ENCODE measurements at places on chromosomes 16 and 17.

DNA sequence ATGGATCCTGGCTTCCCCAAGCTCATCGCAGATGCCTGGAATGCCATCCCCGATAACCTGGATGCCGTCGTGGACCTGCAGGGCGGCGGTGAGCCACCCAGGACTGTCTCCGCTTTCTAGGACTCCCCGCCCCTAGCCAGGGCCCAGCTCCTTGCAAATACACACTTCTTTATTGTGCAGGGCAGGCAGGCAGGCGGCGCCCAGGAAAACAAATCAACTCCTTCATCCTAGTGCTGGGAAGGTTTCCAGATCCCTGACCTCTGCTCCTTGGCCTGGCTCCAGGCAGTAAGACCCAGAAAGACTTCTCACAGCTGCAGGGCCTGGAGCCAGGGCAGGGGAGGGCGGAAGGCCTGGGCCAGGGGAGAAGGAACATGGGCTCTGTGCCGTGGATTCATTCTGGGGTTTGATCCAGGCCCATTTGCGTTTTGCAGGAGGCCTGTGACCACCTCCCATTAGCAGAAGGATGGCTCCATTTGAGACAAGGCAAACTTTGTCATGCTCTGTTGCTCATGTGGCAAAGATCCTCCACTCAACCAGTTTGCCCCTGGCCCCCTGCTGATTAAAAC is 6.0 kb upstream of the LPCAT2 start:
- no peak for DNase-seq

GRCh38 chr16:58582971-58583765 is 46.5 kb downstream of the CNOT1 start:
- DNase-seq: no peak

- no peak for DNase-seq
These were observed 57.4 kb upstream of the GRIN2A start for GRCh38 chr16:10239640-10240039.

DNA sequence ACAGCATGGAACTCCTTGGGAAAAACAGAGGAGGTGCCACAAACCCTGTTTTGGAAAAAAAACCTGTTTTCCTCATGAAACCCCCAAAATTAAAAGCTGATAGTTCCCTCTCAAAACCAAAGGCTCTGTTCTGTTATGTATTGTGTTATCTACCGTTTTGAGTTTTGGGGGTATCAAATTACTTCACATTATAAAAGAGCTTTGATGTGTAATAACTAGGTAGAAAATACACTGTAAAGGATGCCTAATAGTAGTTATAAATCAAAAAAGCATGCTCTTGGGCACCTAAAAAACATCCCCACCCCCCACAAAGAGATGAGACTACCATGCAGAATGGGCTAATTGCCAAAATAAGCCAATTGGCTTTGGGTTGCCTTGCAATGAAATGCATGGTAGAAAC is 30.8 kb downstream of the C16orf54 start:
- DNase-seq: no peak

- DNase-seq: no peak
These were observed 5.2 kb upstream of the RGS9 start for GRCh38 chr17:65131946-65132345.

- no peak for DNase-seq
These were observed 7.8 kb downstream of the HSD17B2 start for GRCh38 chr16:82042846-82043245.

DNA sequence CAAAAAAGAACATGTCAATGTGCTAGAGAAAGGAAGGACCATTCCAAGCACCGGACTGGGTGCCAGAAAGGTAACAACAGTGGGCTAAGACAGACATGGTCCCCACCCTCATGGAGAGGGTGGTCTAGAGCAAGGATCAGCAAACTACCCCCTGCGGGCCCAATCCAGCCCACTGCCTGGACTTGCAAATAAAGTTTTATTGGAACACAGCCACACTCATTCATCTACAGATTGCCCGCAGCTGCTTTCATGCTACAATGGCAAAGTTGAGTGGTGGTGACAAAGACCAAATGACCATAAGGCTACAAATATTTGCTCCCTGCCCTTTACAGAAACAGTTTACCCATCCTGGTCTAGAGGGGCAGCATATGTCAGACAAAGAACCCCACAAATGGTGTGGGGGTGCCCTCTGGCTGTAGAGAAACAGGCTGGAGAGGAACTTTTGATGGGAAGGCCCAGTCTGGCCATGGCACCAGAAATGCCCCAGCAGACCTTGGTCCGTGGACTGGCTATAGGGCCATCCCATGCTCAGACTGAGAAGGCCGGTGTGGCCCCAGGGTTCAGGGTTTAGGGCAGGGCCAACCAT is 15.2 kb downstream of the CDH5 start:
- DNase-seq: no peak

DNA sequence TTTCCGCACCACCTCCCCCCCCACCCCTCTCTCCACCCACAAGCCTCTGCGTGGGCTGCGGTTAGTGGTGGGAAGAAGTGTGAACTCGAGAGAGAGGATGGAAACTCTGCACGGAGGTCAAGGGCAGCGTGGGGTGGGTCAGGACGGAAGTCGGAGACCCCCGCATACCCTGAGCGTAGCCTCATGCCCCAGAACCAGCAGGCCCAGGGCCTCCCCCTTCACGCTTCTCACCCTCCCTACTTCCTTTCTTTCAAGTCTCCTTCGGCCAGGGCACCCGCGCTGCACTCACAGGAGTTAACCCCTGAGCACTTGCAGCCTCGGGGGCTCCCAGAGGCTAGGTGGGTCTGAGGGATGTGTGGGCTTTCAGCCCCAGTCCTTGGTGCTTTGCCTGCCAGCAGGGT is 9.2 kb downstream of the TBKBP1 start:
- DNase-seq: no peak

- DNase-seq: no peak
These were observed 13.0 kb downstream of the SPIRE2 start for GRCh38 chr16:89841275-89841674.

DNA sequence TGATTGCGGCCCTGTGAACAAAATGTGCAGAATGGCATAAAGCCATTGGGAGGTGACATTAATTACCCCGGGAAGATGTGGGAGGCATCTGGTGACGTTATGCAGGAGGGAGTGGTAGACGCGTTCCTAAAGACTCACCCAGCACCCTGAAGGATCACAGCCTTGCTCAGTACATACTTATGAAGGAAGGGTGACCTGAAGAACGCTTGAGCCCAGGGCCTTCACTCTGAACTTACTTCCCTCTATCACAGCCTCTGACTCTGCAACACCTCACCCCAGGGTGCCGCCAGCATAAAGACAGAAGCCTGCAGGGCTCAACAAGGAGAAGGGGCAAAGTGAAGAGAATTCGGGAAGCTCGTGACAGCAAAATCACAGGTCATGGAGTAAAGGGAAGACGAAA is 9.4 kb downstream of the MFSD6L start:
- no peak for DNase-seq

DNA sequence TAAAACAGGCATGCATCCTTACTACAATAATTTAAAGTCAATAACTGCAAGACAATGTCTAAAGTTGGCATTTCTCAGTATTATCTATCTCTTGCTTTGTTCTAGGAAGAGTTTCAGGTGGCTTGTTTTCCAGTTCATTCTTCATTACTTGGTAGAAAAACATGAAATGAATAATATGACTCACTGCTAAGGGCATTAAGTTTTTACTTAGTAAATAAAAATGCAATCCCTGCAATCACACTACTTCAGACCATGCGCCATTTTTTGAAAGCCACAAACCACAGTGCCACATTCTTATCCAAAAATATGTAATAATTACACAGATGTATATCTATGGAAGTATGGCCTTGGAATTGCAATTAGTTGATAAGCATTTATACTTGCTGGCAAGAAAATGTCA is 55.4 kb downstream of the CREBBP start:
- no peak for DNase-seq

DNA sequence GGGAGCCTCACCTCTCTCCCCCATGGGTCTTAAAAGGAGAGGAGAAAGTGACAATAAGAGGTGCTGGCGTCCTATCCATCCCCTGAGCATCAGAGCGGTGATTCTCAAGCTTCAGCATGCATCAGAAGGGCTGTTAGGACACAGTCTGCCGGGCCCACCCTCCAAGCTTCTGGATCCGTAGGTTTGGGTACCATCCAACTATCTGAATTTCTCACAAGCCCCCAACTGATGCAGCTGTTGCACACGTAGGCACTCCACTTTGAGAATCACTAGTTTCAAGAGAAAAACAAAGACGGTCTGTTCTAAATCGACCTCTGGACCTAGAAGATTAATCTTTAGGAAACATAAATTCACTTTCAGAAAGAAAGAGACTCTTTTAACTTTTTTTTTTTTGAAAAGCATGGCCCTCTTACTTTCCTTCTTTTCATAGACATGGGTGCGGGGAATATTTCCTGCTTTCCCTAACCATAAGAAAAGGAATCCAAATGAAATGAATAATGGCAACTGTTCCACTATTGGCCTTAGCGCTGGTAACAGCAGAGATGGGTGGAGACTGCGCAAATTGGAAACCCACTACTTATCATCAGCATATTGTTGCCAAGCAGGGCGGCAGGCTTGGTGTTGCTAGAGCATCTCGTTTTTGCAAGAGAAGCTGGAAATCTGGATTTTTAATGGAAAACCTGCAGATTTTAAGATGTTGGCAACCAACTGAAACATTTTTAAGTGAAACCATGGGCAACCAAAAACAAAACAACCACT is 144.4 kb downstream of the GAS7 start:
- no peak for DNase-seq

GRCh38 chr17:28043741-28044140 is 1.3 kb downstream of the NLK start:
- no peak for DNase-seq

Data from keratinocyte (primary cell).